Thyroid gland (tissue), 4 donors: ENCODE measurements at places on chromosomes 6 and 20. TPM values are rescaled to one million over a fixed set of nuclear protein-coding genes. Genes with fewer than 3 reads are reported as not detected.

DNA sequence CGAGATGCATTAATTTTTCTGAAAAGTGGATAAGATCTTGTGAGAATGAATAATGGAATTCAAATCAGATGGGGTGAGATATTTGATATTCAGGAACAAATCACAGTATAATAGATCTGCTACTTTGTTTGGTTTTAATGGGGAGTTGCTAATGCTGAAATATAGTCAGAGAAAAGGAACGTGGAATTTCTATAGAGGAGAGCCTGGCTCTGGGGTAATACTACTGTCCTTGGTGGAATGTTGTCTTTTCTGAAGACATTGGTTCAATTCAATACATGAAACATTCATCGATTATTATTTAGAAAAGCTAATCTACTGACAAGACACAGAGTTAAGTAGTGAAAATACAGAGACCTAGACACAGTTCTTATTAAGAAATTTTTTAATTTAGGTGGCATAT is 108.6 kb downstream of the ESR1 start:
- H3K27me3 ChIP-seq = no peaks in the 10 kb centered on the region
- no peak for DNase-seq
- H3K4me1 ChIP-seq = no peaks in the 10 kb centered on the region
- H3K36me3 ChIP-seq = no peaks in the 10 kb centered on the region

DNA sequence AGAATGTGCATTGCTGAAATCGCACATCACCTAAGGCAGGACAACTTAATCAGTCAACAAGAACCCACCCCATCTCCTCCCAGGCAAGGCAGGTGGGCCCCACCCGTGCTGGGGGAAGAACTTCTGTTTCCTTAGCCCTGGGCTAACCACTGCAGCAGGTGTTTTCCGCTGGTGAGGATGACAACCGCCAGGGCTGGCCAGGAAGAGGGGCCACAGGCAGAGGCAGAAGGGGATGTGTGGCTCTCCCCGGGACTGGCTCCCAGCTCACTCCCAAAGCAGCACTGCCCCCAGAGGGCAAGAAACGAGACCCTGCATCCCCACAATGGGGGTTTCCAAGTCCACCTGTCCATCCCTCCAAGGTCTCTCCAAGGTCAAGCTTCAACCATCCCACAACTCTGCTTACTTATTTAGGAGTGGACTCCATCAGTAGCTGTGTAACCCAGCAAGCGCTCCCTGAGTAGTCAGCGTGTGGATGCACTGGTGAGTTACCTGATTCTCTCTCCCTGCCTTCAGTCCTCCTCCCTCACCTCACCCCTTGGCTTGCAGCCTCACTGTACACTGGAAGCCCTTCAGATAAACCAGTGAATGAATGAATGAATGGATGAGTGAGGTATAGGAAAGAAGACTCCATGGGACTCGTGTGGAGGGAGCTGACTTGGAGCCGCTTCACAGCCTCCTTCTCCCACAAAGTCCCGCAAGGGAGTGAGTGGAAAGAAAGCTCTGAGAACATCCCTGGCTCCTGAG is 168.2 kb upstream of the CST7 start:
- H3K36me3 ChIP-seq = no peaks in the 10 kb centered on the region
- H3K4me3 ChIP-seq = no peak overlapping the region
- H3K27me3 ChIP-seq = no peaks in the 10 kb centered on the region
- H3K27ac ChIP-seq = no peak overlapping the region

DNA sequence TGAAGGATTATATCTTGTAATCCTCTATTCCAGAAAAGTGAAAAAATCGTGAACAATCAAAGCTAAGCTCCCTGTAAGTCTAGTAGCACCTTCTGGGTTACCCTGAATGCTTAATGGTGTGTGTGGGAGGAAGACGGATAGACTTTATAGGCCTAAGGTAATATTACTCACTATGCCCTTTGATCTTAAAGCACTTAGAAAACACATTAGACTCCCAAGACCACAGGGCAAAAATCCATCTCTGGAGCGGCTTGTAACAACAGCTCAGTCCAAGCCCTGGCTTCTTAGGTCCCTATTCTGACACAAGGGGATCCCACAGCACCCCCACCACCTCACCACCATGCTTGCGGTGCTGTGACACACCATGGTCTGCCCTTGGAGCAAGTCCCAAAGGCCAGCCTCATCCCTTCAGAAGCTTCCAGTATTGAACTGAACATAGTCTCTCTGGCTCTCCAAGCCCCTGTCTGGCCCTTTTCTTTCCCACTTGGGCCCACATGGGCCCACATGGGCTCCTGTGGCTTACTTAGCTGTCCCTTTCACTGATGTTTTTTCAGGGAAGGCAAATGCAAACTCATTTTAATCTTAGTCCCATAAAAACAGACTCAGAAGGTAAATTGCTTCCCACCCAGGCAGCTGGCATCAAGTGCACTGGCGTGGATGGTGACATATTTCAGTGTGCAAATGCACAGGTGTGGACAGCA is 28.3 kb downstream of the C6orf132 start:
- H3K27me3 ChIP-seq = no peaks in the 10 kb centered on the region
- no peak overlapping the region for H3K4me3 ChIP-seq
- peaks cover 27% of the 10 kb centered on the region for H3K4me1 ChIP-seq
- no peak overlapping the region for H3K27ac ChIP-seq

DNA sequence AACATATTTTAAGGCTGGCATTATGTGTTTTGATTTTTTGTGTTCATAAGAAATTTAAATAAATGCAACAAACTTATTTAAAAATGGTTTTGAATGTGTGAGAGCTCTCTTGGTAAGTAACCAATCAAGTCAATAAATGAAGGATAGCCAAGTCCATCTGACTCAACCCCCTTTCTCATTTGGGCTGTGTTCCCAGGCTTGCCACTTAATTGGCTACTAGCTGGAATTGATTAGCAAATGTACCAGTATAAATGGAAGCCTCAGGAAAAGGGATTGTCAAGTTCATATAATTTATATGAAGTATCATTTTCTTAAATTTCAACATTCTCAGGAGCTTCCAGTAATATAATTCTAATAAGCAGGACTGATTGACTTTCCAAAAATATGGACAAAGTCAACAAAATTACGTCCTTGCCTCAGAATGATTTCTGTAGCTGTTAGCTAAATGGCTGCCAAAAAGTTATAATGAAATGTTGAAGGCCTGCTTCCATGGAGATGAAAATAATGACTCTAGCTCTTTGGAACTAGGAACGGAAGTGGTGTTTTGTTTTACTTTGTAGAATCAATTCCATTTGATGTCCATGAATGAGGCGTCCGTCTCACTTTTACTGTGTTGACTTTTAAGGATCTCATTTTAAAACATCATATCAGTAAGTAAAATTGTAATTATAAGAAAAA is 614.9 kb downstream of the CDH26 start:
- DNase-seq = no peak
- no peak overlapping the region for H3K27ac ChIP-seq
- no peak overlapping the region for H3K4me3 ChIP-seq
- H3K27me3 ChIP-seq = no peaks in the 10 kb centered on the region

- DNase-seq = no peak
- H3K4me3 ChIP-seq = no peak overlapping the region
- H3K36me3 ChIP-seq = no peaks in the 10 kb centered on the region
Measured at GRCh38 chr6:155024391-155025027, 29.4 kb downstream of the TIAM2 start.

DNA sequence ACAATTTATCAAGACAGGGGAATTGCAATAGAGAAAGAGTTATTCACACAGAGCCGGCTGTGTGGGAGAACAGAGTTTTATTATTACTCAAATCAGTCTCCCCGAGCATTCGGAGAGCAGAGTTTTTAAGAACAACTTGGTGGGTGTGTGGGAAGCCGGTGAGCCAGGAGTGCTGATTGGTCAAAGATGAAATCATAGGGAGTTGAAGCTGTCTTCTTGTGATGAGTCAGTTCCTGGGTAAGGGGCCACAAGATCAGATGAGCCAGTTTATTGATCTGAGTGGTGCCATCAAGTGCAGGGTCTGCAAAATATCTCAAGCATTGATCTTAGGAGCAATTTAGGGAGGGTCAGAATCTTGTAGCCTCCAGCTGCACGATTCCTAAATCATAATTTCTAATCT is 50.0 kb upstream of the ECI2 start:
- no peaks in the 10 kb centered on the region for H3K27me3 ChIP-seq
- no peak overlapping the region for H3K27ac ChIP-seq
- no peaks in the 10 kb centered on the region for H3K4me1 ChIP-seq
- H3K36me3 ChIP-seq = no peaks in the 10 kb centered on the region

DNA sequence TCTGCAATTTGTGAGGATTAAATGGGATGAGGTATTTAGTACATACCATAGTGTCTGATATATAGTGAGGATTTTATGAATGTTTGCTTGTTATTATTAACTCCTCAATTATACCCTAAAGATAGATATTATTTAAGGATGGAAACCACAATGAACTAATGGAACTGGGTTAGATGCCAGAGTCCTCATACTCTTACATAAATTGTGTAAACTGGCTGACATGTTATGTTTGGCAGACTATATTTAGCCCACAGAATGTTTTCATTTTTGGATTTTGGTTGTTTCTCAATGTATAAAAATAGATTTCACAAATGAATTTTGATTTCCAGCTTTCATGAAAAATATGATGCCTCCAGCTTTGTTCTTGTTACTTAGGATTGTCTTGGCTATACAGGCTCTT is 37.6 kb downstream of the HTR1B start:
- no peaks in the 10 kb centered on the region for H3K27me3 ChIP-seq
- no peak overlapping the region for H3K4me3 ChIP-seq
- no peak for DNase-seq
- H3K4me1 ChIP-seq = no peaks in the 10 kb centered on the region
- no peaks in the 10 kb centered on the region for H3K36me3 ChIP-seq

DNA sequence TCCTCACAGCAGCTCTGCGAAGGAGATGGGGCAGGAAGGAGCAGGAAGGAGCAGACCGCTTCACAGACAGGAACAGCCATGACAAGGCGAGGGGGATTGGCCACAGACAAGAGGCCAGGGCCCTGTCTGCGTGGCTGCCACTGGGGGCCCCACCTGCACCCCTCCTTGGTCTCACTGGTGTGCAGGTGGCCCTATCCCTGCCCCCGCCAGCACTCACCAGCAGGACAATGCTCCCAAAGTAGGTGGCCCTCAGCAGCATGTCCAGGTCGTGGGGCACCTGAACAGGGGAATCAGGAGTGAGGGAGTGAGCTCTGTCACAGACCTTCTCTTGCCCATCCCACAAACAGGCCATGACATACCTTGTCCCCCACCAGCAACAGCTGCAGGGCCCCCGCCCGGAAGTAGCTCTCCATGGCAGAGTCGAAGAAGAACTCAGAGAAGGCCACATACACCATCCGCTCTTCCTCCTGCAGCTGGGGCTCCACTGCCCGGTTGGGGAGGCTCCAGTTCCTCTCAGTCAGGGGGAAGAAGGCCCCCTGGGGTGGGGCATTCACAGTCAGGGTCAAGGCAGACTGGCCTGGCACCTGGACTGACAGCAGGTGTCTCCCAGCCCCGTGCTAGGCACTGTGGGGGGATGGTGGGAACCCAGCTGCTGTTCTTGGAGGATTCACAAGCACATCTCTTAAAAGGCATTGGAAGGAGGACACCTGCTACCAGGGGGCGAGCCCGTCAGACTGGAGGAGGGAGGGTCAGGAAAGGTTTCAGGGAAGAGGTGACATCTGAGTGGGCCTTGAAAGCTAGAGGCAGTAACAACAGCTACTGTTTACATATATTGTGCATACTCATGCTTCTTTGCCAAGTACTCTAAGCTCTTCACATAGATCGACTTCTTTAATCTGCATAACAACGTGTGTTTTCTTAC is 7.1 kb downstream of the PLTP start:
- H3K27me3 ChIP-seq = no peaks in the 10 kb centered on the region
- no peak overlapping the region for H3K27ac ChIP-seq
- no peak overlapping the region for H3K4me3 ChIP-seq
- DNase-seq = no peak
- H3K4me1 ChIP-seq = no peaks in the 10 kb centered on the region

KCNG1 gene
- total RNA-seq = not detected

FOXQ1 gene
- total RNA-seq = 2.8 TPM

BPIFB4 gene
- not detected for total RNA-seq

VGLL2 gene
- total RNA-seq = not detected
